ENCODE measurements at places on chromosomes 7 and 10.
A peak's percentile ranks its signal among the peaks of the same experiment; 100 is the strongest.

GRCh38 chr7:66617295-66617694, 11.4 kb upstream of the KCTD7 start:
- DNase-seq: no peak

DNA sequence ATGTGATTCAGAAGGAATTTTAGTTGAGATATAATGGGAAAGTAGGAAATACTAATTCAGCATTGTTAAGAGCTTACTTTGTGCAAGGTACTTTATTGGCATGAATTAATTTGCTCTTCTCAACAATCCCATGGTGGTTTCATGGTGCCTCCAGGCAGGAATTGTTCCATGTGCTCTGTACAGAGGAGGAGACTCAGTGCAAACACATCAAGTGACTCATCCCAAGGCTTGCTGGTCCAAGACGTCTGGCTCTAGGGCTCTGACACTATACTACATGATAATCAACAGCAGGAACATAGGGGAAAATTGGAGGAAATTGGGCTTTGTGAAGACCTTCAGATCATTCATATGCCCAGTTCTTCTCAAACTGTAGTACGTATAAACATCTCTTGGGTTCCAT, 66.5 kb upstream of the PRKG1 start:
- peak; percentile 63 for DNase-seq

- DNase-seq: no peak
Measured at GRCh38 chr7:30159163-30159562, 24.4 kb downstream of the MTURN start.

GRCh38 chr10:88974446-88975376, 15.9 kb upstream of the FAS start:
- no peak for DNase-seq

DNA sequence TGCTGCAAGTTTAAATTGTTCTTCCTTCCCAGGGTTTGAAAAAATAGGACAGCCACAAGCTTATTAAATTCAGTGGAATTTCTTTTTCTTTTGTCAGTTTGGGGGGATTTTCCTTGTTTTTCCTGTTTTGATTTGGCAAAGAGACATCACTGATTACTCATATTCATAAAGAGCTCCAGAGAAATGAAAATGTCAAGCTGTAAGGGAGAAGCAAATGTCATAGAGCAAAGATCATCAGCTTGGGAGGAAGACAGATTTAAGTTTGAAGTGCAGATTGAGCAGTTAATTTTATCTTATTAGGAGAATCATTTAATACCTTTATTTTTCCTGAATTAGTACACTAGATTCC, 255.8 kb upstream of the PHYHIPL start:
- DNase-seq: no peak

GRCh38 chr7:81231301-81231838, 312.5 kb upstream of the SEMA3C start:
- no peak for DNase-seq

- DNase-seq: peak; percentile 90
Measured at GRCh38 chr10:95792874-95793285, 36.9 kb downstream of the ENTPD1 start.

DNA sequence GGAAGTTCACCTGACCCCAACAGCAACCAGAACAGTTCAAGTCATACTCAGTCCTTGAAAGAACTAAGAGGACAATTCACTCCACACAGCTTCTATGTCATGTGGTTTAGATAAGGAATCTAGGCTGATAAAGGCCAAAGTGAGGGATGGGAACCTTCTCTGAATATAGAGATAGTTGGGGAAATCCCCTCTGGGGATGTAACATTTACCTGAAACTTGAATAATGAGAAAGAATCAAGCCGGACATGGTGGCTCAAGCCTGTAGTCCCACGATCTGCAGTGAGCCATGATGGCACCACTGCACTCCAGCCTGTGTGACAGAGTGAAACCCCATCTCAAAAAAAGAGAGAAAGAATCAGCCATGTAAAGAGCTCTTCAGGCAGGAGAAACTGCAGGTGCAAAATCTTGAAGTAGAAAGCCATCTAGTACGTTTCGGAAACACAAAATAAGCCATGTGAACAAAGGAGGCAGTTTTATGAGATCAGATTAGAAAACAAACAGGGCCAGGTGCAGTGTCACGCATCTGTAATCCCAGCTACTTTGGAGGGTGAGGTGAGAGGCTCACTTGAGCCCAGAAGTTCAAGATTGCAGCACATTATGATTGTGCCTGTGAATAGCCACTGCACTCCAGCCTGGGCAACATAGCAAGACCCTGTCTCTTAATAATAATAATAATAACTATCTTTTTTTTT, 4.5 kb upstream of the DNMBP start:
- no peak for DNase-seq

Measured in fibroblast of skin of scalp (primary cell).